Activated T-helper 1 cell treated with anti-CD3 and anti-CD28 coated beads, Interleukin-2, amount 50 U/mL, for 16 hours (primary cell): ENCODE measurements at places on chromosomes 2 and 18.

DNA sequence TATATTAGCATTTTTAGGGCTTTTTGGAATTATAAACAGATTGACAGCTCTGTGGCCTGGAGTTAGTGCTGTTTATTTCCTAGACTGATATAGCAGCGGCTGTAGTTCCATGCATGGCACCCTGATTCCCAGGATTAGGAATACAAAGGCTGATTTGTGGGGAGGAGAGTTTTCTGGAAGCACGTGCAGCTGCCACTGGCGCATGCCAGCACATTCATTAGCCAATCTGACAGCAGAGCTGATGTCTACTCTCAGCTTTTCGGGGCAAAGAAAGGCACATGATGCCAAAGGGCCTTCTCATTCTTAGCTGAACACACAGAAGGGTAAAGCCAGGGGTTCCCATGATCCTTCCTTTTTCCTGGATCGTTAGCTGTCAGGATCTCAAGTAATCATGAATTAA, 45.7 kb upstream of the RAPH1 start:
- no peak for DNase-seq

- no peak for DNase-seq
Measured at GRCh38 chr18:26547646-26548414, 523 bp downstream of the KCTD1 start.

DNA sequence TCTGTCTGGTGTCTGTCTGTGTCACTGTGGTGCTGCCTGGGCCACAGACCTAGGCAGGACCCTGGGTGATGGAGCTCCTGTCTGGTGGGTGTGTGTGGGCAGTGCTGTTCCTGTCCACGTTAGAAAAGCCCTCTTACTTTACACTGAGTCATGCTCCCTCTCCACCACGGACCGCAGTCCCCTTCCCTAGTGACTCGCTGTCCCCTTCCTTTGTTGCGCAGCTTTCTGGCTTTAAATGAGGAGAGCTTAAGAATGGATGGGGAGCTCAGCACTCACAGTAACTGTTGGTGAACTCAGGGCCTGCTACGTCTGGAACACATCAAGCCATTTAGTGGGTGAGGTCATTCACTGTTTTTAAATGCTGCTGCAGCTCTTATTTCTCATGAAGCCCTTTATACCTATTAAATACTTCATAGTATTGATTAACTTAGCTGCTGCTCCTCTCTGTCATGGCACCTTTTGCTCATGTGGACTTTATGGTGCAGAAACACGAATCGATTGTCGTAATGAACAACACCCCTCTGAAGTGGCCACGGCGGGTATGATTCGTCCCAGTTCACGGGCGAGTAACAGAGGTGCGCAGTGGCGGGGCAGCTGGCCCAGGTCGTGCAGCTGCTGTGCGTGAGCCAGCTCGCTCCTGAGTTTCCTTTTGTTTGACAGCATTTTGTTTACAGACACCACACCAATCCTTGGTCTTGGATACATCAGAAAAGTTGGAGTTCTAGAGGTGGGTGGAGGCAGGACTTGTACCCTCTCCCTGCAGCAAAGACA, 100.4 kb downstream of the LDLRAD4 start:
- DNase-seq, result no peak

DNA sequence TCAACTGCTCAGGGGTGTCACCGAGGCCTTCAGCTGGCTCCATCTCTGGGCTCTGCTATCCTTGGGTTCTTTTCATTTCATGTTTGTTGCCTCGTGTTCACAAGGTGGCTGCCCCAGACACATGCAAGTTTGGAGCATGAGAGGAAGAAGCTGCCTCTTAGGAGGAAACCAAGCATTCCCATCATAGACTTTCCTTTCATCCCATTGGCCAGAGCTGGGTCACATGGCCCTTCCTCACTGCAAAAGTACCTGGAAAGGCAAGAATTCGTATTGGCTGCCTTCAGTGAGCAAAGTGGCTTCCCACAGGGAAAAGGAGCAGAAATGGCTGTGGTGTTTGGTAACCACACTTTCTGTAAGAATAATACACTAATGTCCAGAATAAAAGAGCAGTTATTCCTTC, 155.7 kb upstream of the RAB12 start:
- no peak for DNase-seq

GRCh38 chr2:71190656-71191569, 36.0 kb downstream of the PAIP2B start:
- no peak for DNase-seq

DNA sequence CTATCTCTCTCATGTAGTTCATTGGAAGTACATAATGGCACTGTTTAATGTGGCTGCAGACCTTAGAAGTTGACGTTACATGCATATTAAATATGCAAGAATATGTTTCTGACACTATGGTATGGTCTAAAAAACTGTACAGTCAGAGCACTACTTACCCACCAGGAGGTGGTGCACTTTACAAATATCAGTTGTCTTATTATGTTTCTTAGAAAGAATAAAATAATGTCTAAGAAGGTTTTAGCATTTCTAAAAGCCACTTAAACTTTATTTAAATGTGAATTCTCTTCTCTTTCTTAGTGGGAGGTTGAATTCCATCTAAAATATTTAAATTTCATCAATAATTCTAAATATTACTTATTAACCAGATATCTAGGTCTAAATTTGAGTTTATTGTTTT, 4.3 kb downstream of the TMEFF2 start:
- no peak for DNase-seq

GRCh38 chr2:209933499-209934483, 68.6 kb upstream of the RPE start:
- DNase-seq, result no peak

GRCh38 chr2:62038975-62039771, 133.7 kb downstream of the COMMD1 start:
- DNase-seq, result no peak

GRCh38 chr2:142188562-142188961, 57.7 kb upstream of the LRP1B start:
- DNase-seq, result no peak

- no peak for DNase-seq
Measured at GRCh38 chr2:18998491-18998890, 359.9 kb downstream of the OSR1 start.

DNA sequence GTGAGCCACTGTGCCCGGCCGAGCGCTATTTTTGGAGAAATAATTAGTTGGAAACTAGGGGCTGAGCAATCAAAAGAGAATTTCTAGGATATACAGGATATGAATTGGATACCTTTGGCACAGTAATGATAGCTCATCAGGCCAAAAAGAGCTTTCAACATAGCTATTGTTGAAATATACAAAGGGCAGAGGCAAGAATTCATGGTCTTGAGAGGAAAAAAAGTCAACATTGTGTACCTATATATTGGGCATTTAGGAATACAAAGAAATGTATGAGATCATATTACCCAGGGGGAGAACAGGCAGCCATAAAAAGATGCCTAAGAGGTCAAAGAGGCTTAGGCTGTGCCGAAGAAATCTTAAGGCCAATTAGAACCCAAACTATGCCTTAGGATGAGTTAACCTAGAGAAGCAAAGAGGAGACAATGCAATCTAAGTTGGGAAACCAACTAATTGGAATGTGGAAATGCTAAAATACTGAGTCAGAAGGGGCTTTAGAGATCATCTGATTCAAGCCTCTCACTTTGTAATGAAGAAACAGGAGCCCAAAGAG, 99.0 kb downstream of the RBBP8 start:
- DNase-seq, result no peak

DNA sequence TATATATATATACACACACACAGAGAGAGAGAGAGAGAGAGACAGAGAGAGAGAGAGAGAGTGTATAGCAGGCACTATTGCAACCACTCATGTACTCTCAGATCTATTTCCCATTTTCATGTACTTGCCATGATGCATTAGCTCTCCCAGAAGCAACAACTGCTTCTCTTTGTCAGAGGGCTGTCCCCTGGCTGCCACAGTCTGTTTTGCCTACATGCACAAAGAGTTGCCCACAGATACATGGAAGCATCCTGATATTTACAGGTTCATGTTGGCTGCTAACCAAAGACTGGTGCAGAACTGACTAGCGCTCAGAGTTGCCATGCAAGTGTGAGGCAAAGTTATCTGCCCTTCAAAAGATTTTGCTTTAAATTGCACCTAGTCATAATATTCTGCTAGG, 469.3 kb upstream of the ZNF804A start:
- no peak for DNase-seq

- DNase-seq, result no peak
Measured at GRCh38 chr18:54206447-54206846, 18.0 kb downstream of the MBD2 start.

GRCh38 chr2:214484239-214484638, 73.4 kb downstream of the VWC2L start:
- no peak for DNase-seq

DNA sequence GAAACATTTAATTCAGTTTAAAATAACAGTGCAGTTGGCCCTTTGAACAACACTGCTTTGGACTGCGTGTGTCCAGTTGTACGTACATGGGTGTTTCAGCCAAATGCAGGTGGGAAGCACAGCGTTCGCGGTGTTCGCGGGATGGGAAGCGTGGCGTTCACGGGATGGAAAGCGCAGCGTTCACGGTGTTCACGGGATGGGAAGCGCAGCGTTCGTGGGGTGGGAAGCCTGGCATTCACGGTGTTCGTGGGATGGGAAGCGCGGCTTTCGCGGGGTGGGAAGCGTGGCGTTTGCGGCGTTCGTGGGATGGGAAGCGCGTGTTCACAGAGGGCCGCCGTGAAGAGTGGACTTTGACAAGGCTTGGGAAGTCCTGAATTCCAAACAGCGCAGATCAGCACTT, 47.6 kb downstream of the CTDP1 start:
- DNase-seq, result no peak

DNA sequence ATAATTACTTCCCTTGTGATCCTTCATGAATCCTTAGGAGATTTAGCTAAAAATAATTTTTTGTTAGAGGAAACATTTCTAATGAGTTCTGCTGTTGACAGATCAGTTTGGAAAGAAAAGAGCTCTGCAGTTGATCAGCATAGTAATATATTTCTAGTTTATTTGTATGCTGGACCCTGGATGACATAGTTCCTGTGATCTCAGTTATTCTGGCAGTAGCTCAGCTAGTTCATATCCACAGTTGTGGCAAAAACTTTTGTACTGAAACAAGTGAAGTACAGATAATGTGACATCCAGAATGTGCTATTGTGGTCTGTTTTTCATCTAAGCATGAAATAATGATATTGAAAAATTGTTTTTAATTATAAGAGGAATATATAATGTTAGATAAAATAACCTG, 33.7 kb downstream of the ABI2 start:
- DNase-seq, result no peak

DNA sequence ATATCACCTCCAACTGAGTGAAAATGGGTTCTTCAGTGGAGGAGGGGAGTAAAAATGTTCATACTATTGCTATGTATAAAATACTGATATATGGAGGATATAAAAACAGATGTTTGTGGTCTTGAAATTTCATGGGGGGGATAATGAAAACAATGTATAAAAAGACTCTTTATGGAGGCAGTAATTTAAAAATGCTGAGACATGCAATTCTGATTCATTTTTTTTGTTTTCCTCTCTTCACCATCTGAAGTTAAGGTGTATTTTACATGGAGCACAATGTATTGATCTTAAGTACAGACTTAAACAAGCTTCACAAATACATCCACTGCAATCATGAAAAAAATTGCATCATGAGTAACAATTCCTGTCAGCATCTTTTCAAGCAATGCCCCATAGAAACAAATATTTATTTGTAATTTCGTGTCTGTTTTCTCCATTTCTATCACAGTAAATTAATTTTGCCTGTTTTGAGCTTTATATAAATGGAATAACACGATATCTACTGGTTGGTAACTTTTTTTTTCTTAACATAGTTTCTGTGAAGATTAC, 393.2 kb upstream of the ZNF804A start:
- no peak for DNase-seq

- DNase-seq, result no peak
Measured at GRCh38 chr2:100193291-100193710, 50.9 kb upstream of the AFF3 start.

DNA sequence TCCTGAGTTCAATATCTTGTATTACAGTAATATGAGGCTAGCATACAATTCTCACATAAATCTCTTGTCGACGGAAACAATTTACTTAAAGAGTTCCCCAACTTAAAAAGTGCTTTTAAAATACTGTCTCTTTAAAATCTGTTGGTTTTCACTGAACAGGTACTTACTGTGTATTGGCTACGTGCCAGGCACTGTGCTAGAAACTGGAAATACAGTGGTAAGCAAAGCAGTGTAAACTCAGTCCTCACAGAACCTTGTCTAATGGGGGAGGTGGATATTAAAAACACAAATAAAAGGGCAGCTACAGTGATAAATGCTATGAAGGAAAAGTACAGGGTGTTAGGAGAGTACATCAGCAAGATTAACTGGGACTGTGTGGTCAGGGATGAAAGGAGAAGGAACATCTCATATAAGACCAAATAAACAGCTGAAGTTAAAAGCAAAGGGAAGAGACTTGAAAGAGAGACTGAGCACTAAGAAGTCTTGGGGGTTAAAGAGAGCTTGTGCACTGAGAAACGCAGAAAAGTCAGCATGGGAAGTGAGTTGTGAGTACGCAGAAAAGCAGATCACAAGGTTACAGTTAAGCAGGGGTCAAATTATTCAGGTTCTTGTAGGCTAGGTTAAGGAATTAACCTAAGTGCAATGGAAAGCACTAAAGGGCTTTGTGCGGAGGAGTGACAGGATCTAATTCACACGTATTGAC, 52.5 kb downstream of the USP40 start:
- DNase-seq, result no peak

GRCh38 chr18:45852631-45853030, 27.2 kb downstream of the SIGLEC15 start:
- no peak for DNase-seq

- DNase-seq, result no peak
Measured at GRCh38 chr18:39825485-39826150, 2129.4 kb upstream of the PIK3C3 start.

GRCh38 chr2:209960045-209960444, 42.4 kb upstream of the RPE start:
- no peak for DNase-seq

DNA sequence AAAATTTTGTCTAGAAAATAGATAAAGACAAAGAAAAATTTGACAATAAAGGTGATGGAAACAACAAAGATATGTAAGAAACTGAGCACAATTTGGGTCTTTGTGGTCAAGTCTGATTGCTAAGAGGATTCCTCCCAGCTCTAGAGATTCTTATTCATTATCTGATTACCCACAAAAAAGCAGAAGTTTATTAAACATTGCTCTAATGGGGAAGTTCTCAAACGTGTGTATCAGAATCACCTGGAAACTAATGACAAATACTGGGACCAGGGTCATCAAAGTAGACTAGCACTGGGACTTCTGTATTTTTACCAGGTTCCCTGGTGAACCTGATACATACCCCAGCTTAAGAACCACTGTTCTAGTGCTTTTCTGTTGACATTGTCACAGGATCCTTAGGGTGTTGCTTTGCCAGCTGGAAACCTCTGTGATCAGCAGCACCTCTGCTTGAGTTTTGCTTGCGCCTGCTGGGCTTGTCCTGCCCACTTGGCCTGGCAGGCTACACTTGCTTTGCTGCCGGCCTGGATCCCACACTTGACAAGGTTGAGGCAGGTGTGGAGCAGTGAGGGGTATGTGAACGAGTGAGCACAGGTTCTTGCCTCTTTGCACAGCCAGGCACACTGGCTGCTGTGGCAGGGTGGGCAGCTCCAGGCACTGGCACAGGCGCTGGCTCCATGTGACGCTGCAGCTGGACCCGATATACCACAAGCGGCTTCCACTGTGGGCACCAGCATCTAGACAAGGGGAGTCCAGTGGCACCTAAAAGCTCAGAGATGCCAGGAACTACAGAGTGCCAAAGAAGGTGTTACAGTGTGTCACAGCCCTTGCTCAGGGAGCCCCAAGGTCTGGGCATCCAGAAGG, 6.2 kb upstream of the GORASP2 start:
- no peak for DNase-seq
